K562 (cell line): ENCODE measurements at places on chromosomes 13 and 19. TPM values are rescaled to one million over a fixed set of nuclear protein-coding genes. Genes with fewer than 3 reads are reported as not detected.

- H3K4me1 ChIP-seq = no peaks in the 10 kb centered on the region
- H3K27me3 ChIP-seq = peaks cover 4% of the 10 kb centered on the region
- H3K4me3 ChIP-seq = no peak overlapping the region
- H3K27ac ChIP-seq = no peak overlapping the region
- DNase-seq = peak; percentile 62
Measured at GRCh38 chr19:30696514-30696913, 324.3 kb downstream of the ZNF536 start.

DNA sequence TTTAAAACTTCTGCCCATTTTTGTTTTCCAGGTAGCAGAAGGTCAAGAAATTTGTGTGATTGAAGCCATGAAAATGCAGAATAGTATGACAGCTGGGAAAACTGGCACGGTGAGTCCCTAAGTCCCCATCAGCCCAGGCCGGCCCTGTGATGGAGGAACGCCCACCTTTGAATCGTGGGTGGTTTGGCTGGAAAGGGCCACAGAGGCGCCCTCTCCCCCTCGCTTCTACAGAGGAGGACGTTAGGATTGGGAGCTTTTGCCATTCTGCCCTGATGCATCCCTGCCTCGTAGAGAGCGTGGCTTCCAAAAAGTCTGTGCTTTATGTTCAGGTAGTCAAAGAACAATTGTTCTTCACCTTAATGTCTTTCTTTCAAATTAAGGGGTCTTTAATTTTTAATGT is 60.9 kb downstream of the GGACT start:
- no peak overlapping the region for H3K27ac ChIP-seq
- H3K27me3 ChIP-seq = no peaks in the 10 kb centered on the region
- H3K4me1 ChIP-seq = no peaks in the 10 kb centered on the region
- no peak overlapping the region for H3K4me3 ChIP-seq

The LGALS4 gene
- 0.29 TPM in 1 of 2 replicates, not detected in the other for polyA plus RNA-seq

DNA sequence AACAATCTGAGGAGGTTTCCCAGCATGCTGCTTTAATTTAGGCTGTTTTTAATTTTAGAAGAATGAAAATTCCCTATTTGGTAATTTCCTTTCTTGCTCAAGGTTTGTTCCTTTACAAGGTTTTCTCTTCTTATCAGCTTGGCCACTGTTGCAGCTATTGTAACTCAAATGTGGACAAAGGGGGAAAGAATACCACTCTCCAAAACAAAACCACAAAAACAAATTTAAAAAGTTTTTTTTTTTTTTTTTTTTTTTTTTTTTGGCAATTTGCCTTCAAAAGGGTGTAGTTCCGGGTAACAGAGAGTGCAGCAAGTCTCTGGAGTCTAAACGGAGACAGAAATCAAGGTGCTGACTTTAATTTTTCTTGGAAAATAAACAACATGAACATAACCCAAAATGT is 306.4 kb upstream of the ARGLU1 start:
- H3K36me3 ChIP-seq = no peaks in the 10 kb centered on the region
- H3K27me3 ChIP-seq = no peaks in the 10 kb centered on the region
- H3K27ac ChIP-seq = no peak overlapping the region
- H3K4me1 ChIP-seq = no peaks in the 10 kb centered on the region
- no peak for DNase-seq
- H3K4me3 ChIP-seq = no peak overlapping the region

DNA sequence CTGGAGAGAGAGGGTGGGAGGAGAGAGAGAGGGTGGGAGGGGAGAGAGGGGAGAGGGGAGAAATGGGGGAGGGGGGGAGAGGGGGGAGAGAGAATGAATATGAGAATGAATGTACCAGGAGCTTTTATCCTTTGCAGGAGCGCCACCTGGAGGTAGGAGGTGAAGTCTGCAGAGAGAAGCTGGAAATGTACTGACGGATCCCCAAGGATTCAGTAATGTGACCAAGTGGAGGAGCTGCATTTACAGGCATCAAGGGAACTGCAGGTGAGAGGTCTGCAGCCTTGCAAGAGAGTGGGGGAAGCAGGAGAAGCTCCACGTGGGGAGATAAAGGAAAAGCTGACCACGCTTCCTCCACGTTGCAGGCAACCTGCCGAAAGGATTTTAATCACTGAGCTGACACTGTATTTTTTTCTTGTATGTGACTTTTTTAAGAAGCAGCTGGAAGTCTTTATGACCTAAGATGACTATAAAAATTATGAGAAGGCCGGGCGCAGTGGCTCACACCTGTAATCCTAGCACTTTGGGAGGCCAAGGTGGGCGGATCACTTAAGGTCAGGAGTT is 33.7 kb downstream of the VSTM1 start:
- no peaks in the 10 kb centered on the region for H3K27me3 ChIP-seq
- H3K4me3 ChIP-seq = no peak overlapping the region
- H3K27ac ChIP-seq = no peak overlapping the region
- peak; percentile 76 for DNase-seq
- 0 out of 3 replicates have a peak, but pooled peaks cover 3% of the 10 kb centered on the region for H3K4me1 ChIP-seq

DNA sequence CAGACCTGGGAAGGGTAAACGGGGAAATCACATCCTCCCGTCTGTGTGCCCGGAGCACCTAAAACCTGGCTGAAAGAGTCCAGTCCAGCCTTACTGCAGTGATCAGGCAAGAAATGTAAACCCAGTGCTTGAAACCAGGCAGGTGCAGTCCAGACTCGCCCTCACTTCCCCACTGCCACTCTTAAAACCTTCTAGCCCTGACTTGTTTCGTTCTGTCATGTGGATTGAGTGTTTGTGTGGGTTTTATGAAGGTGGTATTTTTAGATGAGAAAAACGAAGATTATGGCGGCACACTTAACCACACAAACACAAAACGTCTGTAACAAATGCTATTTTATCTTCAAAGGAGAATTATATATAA is 839 bp upstream of the CKAP2 start:
- peak; percentile 39 for DNase-seq
- H3K4me1 ChIP-seq = peaks cover 13% of the 10 kb centered on the region
- H3K27ac ChIP-seq = peak overlapping the region; percentile 82
- peak overlapping the region; percentile 77 for H3K4me3 ChIP-seq
- no peaks in the 10 kb centered on the region for H3K27me3 ChIP-seq

DNA sequence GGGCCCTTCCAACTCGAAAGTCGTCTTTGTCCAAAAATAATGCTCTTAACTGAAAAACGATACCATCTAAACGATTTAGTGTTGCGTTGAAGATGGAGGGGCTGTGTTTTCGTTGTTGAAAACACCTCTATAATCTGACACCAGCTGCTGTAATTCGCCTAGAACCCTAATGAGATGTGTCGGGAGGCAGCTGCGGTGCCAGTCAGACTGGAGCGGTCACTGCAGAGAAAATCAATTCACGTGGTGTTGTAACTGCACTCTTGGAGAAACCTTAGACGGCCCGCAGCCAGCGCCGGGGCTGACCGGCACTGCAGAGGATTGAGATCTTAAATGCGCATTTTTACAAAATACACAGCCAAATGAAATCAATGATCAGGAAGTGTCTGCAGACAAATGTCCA is 339.1 kb downstream of the ZNF536 start:
- no peaks in the 10 kb centered on the region for H3K4me1 ChIP-seq
- no peak for DNase-seq
- H3K36me3 ChIP-seq = no peaks in the 10 kb centered on the region
- H3K27me3 ChIP-seq = peaks cover 7% of the 10 kb centered on the region; the same call in 1 of the 2 replicates
- H3K4me3 ChIP-seq = no peak overlapping the region

The KIR2DL1 gene
- not detected in 2 replicates for polyA plus RNA-seq
